ENCODE measurements at places on chromosomes 11 and 22.

- DNase-seq, result no peak
Observed at GRCh38 chr11:85848006-85848405, 7.2 kb upstream of the CCDC83 start.

DNA sequence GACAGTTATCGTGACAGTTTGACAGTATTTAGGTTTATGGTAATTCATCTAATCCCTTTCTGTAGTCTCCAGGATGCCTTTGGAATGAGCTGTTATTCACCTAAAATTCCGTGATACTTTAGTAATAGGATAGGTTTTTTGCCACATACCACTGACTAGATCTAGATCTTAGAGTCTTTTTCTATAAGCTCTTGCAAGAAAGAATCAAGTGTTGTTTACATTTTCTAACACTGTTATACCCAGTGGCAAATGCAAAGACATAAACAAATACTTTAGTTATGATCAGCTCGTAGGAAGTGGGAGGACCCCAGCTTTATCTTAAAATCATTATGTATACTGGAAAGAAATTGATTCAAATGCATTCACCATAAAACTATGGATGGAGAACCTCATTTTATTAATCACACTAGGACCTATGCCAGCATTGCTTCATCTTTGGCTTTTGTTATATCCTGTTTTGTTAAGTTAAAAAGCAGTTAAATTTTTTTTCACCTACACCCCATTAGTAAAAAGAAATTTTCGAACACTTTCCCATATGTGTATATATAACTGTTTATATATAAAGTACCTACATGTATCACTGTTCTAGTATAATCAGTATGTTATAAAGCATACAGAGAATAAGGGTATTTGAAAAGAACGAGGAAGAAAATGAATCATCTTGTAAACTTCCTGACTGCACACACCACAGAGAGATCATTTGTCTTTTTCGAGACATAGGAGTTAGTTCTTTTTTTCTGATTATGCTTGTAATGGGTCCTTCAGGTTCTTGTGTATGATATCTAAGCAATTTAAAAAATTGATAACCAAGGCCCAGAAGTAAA lies 60.9 kb downstream of the PDHX start:
- no peak for DNase-seq

- no peak for DNase-seq
Observed at GRCh38 chr11:117384045-117384444, 56.4 kb downstream of the CEP164 start.

GRCh38 chr11:35389897-35390465 lies 29.4 kb downstream of the SLC1A2 start:
- no peak for DNase-seq

DNA sequence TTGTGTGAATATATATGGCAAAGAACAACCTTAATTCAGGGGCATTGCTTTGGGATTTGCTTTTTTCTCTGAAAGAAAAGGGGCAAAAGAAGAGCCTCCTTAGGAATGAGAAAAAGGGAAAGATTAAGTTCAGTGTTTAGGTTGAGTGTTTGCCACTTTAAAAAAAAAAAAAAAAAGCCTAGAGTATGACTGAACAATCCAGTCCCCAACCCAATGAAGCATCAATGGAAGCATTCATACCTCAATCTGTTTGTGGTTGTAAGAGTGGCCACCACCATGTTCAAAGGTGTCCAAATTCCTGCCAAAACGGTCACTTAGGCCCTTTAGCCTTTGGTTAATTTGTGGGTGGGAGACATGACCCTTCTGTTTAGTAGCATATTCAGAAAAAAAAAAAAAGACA lies 260.6 kb downstream of the SOX6 start:
- no peak for DNase-seq
